ENCODE measurements at places on chromosomes 3 and 15.

GRCh38 chr3:157414861-157415260 lies 21.8 kb upstream of the PTX3 start:
- DNase-seq: no peak

DNA sequence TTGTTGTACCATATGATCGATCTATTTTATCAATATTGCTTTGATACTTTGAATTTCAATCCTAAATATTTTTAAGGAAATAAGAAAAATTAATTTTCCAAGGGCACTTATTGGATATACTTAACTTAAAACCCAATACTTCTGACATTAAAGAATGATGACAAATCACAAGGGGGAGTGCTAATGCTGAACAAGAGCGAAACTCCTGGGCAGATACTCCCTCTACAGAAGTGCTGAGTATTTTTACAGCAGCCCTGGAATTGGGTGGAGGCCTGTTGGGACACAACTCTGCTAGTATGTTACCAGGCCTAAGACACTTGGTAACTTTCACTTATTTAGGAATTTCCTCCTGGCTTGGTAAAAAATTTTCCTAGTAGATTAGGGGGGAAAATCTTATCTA lies 46.2 kb downstream of the DENND6A start:
- DNase-seq: no peak

- no peak for DNase-seq
Measured at GRCh38 chr15:71124937-71125790, 9.9 kb downstream of the THSD4 start.

DNA sequence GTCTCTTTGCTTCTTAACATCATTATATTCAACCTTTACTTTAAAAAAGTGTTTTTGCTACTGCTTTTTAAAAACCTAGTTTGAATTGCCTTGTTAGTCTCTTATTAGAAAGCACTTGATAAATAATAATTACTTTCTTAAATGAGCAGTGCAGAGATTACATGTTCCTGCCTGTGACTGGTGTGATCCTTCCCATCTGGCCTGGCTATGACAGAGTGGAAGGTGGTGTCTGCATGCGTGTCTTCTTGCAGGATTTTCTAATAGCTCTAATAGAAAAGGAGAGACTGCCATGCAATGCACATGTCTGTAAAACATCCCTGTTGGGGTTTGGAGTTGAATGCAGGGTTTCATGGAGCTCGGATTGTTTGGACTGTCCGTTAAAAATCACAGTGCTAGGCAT lies 425.8 kb upstream of the TPM1 start:
- DNase-seq: no peak

GRCh38 chr3:64109438-64109837 lies 86.1 kb upstream of the PSMD6 start:
- DNase-seq: no peak

DNA sequence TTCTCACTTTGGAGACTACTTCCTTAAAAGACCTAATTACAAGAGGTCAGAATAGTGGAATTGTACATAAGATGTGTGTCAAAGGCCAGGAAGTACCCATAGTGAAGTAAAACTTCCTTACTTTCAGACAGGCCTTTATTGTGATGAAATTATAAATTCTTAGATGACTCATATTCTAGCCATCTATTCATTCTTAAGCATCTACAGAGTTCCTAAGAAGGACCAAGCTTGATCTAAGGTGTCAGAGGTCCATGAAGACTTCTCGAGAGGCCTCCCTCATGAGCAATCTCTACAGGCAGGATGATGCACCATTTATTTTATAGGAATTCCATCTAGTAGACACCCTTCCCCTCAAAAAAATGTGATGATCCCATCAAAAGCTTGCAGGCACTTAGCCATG lies 493.3 kb downstream of the MAGI1 start:
- DNase-seq: no peak

- DNase-seq: no peak
Measured at GRCh38 chr3:61966200-61966599, 404.8 kb downstream of the PTPRG start.

- DNase-seq: no peak
Measured at GRCh38 chr3:119639494-119640350, 20.7 kb downstream of the POPDC2 start.

DNA sequence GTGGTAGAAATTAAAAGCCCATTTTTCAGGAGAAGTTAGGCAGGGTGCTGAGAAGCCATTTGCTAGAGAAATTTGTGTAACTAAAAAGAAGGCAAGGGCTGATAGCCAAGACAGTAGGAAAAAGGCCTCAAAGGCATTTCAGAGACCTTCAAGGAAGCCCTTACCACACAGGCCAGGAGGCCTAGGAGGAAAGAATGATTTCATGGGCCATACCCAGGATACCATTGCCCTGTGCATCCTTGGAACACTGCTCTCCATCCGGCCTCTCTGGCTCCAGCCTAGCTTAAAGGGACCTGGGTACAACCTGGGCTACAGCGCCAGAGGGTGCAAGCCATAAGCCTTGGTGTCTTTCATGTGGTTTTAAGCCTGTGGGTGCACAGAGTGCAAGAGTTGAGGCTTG lies 193.6 kb upstream of the GRM7 start:
- no peak for DNase-seq

DNA sequence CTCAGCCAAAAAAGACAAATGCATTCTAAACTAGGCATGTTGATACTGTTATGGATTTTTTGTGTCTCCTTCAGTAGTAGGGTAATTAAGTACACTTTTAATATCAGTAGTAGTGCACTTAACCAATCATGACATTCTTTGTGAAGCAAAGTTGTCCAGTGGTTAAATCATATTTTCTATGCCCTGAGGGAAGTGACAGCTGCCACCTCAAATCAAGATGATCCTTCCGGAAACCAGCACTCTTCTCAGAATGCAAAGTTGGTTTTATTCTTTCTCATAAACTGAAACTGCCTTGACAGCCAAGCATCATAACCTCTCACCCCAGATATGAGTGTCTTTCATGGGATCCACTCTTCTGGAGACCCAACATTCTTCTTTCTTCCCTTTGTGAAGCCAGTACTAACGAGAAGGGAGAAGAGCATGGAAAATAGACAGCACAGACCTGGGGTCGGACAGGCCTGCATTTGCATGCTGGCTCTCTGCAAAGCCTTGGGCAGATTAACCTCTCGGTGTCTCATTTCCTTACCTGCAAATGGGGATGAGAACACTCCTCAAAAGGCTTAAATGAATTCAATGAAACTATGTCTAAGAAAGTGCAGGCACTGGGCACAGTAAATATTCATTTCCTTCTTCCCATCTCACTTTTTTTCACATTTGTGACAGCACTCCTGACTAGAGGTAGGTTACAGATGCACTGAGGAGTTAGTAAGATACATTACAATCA lies 13.2 kb downstream of the AAGAB start:
- no peak for DNase-seq

DNA sequence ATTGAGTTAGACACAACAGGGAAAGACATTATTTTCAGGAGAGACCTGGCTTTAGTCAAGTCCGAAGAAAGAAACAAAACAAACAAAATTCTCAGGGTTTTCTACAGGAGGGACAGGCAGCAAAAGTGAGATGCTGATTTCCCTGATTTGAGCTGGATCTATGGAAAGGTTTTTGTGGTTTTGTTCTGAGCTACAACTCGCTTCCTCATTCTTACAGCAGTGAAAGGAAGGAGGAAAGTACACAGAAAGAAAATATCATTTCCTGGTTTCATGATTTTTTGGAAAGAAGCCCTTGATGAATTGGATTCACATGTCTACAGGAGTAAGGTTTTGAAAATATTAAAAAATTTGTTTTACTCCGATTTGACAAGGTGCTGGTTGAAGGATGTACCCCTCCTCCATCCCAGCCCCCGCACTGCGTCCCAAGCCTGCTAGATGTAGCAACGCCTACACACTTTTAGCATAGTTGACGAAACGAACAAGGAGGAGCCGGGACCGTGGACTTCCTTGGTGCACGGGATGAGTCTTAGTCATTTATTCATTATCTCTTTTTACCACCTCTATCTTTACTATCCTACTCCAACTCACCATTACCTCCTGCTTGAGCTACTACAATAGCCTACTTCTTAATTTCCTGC lies 10.8 kb downstream of the PRICKLE2 start:
- no peak for DNase-seq

GRCh38 chr3:105473521-105474223 lies 107.0 kb downstream of the ALCAM start:
- DNase-seq: no peak

DNA sequence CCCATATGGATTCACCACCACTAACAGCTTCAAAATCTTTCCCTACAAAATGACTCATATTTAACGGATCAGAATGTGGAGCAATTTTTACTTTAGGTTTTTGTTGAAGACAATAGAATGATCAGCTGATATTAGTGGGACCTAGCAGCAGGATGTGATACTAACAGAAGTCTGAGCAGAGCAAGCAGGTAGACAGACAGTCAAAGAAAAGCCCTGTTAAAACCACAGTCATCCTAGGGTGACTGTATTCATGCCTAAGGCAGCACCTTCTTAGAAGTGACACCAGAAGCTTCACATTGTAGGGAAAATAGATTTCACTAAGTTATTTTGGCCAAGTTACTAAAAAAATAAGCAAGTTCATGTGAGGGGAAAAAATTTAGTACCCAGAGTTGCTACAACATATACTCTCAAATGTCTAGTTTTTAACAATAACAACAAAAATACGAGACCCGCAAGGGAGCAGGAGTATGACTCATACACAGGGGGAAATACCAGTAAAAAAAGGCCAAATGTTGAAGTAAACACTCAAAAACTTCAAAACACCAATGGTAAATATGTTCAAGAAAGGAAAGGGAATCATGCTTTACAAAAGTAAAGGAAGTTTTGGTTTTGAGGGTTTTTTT lies 590.9 kb downstream of the EPHA3 start:
- DNase-seq: no peak

GRCh38 chr15:52336529-52336928 lies 40.9 kb upstream of the MYO5C start:
- DNase-seq: no peak

DNA sequence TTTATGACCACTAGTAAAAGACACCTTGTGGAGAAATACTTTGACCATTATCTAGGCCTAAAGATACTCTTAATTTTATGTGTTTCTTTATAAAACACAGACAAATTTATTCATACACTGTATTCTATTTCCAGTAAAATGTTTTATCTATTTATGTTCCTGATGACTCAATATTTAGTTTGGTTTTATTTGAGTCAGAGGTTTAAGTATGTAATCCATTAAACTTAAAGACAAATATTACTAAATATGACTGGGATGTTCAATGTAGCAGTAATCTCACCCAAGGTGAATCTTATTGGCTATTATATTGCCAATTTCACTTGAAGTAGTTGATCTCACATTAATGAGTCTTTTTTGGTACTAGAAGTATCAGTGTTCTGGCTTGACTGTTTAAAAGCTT lies 799.7 kb downstream of the CADM2 start:
- DNase-seq: no peak

DNA sequence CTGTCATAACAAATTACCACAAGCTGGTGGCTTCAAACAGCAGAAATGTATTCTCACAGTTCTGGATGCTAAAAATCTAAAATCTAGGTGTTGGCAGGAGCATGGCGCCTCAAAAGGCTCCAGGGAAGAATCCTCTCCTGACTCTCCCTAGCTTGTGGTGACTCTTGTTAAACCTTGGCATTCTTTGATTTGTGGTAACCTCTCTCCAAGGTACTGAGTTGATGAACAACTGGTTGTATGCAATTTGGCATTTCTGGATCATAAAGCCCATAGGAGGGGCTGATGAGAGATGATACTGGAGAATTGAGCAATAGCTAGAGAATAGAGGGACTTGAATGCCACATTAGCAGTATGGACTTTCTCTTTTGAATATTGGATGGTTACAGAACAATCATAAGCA lies 821.8 kb downstream of the TBL1XR1 start:
- DNase-seq: no peak

- DNase-seq: no peak
Measured at GRCh38 chr15:99305761-99306505, 54.7 kb downstream of the LRRC28 start.

- no peak for DNase-seq
Measured at GRCh38 chr3:171123915-171124314, 97.4 kb upstream of the SLC2A2 start.

- DNase-seq: no peak
Measured at GRCh38 chr3:98331329-98331728, 22.3 kb upstream of the OR5K4 start.

- DNase-seq: no peak
Measured at GRCh38 chr3:120568598-120568997, 27.5 kb upstream of the NDUFB4 start.

DNA sequence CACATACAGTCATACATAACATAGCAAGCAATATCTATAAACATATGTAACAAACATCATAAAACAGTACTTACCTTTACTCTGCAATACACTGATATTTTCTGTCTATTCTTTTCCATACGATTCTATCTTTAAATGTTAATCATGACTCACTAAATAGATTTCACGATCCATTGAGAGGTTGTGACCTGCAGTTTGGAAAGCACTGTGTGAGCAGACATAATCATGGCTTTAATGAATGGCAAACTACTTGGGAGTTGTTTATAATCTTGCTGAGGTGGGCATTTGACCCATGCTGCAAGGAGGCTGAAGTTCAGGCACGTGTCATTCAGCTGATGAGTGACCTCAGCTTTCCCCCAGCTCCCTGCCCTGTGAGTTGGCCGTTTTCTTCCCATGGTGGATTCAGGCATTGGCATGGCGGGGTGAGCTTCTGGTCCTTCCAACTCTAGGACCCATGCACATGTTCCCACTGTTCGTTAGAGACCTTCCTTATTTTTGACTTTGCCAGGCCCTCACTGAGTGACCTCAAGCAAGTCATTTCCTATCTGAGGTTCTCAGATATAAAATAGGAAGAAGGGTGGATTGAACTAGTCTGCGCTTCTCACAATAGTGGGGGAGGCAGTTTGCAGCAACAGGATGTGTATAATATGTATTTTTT lies 41.7 kb downstream of the PAQR5 start:
- DNase-seq: no peak

DNA sequence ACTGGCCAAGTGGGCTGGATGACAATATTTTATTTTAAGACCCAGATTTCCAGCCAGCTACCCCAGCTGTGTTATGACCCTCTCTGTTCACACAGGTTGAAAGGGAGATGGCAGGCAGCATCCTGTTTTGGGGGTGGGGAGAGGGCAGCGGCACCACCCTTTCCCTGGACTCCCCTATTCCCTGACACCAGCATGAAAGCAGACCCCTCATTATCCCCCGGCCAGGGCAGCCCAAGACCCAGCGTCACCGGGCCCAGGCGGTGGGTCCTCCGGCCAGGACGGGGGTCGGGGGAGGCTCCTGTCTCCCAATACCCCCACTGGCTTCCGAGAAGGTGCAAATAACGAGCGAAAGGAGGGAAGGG lies 127.6 kb upstream of the MEF2A start:
- no peak for DNase-seq

DNA sequence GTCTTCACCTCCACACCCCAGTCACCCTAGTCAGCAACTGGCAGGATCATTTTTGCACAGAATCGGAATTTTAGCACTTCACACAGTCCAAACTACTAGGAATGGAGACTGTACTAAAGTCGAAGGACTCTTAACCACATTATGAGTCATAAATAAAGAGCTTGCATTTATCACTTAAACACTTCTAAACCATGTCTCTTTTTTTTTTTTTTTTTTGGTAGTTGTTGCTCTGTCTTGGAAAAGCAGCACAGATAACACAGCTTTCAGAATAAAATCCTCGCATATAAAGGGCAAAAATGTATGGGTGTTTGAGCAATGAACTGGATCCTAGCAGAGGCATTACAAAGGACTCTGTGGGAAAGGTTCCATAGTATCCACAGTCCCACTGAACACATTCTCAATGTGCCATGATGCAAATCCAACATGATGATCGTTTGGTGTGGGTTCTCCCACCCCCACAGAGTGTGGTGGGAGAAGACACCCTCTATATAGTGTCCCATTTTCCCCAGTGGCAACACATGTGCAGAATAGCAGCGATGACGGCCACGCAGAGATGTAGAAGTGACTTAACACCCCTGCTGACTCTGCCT lies 47.1 kb downstream of the FOXP1 start:
- no peak for DNase-seq

GRCh38 chr3:52288674-52289073 lies 1.0 kb downstream of the GLYCTK start:
- DNase-seq: no peak

All from activated T-helper 1 cell treated with anti-CD3 and anti-CD28 coated beads, Interleukin-2, amount 50 U/mL, for 16 hours (primary cell).